Testis (tissue), 5 donors: ENCODE measurements at places on chromosomes 4 and X.

DNA sequence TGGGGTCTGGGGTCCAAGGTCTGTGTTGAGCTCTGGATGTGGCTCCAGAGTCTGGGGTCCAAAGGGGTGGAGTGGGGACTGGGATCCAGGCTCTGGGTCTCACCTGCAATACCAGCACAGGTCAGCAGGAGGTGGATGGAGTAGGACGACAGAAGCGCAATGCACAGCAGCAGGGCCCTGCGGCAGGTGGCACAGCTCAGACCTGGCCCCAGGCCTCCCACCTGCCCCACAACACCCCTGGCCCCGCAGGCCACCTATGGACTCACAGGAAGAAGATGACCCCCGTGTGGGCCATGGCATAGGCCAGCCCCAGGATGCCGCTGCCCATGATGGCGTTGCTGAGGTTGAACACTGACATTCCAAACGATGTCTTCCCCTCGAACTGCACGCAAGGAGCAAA lies 3.4 kb downstream of the SLC38A5 start:
- no peak for DNase-seq

- no peak for DNase-seq
Observed at GRCh38 chr4:181661923-181662322, 581.3 kb upstream of the TENM3 start.

- no peak for DNase-seq
Observed at GRCh38 chr4:13912436-13912925, 285.0 kb upstream of the BOD1L1 start.

- no peak for DNase-seq
Observed at GRCh38 chrX:19760841-19761512, 126.4 kb downstream of the SH3KBP1 start.

- DNase-seq = no peak
Observed at GRCh38 chr4:185654311-185654710, 119.0 kb upstream of the PDLIM3 start.

DNA sequence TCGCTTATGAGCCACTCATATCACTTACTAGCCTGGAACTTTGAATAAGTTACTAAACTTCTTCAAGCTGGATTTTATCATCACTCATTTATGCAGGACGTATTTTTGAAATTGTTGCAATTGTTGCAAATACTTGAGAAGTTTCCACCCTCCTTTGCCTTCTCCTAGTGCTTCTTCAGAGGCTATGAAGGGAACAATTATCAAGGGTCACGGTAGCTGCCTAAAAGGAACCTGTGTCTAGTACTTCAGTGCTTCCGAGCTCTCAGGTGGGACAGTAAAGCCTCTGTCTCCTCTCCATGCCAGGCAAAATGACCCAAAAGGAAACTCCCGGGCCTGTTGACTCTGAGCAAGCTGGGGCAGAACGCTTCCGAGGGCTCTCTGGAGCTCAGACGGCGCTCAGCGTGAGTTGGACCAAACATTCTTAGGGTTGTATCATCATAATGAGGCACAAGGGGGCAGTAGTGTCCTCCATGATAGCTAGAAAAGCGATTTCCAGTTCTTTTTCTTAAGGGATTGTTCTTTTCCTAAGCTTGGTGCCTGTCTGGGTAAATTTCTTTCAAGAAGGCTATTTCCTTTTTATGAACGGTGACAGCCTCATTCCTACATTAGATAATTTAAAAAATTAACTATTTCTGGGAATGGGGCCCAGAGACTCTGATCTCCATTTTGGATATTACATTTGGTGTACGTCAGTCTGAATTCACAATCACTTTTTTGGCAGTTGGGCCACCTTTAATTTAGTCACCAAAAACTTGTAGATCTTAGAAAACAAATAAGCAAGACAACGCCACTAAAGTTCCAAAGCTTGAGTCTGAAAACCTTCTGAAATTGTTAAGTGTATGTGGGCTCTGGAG lies 73.1 kb downstream of the PACRGL start:
- DNase-seq = peak; percentile 64

GRCh38 chr4:174317531-174317930 lies 33.8 kb downstream of the CEP44 start:
- no peak for DNase-seq
